Fibroblast of villous mesenchyme (primary cell): ENCODE measurements at places on chromosomes 2 and 18. TPM values are rescaled to one million over a fixed set of nuclear protein-coding genes. Genes with fewer than 3 reads are reported as not detected.

AQP12A gene
- total RNA-seq: not detected in 2 replicates

ZC3H6 gene
- total RNA-seq: 2.3 and 3.0 TPM in 2 replicates

UGT1A4 gene
- total RNA-seq: not detected in 2 replicates

EFEMP1 gene
- total RNA-seq: 22.9 and 65.1 TPM in 2 replicates

ADAM23 gene
- total RNA-seq: 7.7 and 9.5 TPM in 2 replicates

RAB31 gene
- total RNA-seq: 34.5 and 48.6 TPM in 2 replicates

PSTPIP2 gene
- 8.7 and 21.2 TPM in 2 replicates for total RNA-seq

CCDC93 gene
- total RNA-seq: 21.9 and 28.1 TPM in 2 replicates

SP5 gene
- total RNA-seq: not detected in 2 replicates

PTPRN gene
- total RNA-seq: 0.86 and 0.97 TPM in 2 replicates

LDLRAD4 gene
- total RNA-seq: 0.43 and 0.97 TPM in 2 replicates

TMEM87B gene
- 48.3 and 112 TPM in 2 replicates for total RNA-seq

RSAD2 gene
- 0.64 and 1.3 TPM in 2 replicates for total RNA-seq

NR4A2 gene
- total RNA-seq: 0.32 TPM in 1 of 2 replicates, not detected in the other

TTL gene
- total RNA-seq: 43.5 and 63.9 TPM in 2 replicates

ZNF638 gene
- 117 and 139 TPM in 2 replicates for total RNA-seq

C2orf72 gene
- total RNA-seq: not detected in 2 replicates

PSMA8 gene
- not detected in 2 replicates for total RNA-seq

RFX8 gene
- 0.97 and 1.7 TPM in 2 replicates for total RNA-seq

BMP10 gene
- total RNA-seq: not detected in 2 replicates

CBLN2 gene
- total RNA-seq: 1.7 and 30.9 TPM in 2 replicates

ASNSD1 gene
- total RNA-seq: 49.0 and 69.1 TPM in 2 replicates

HOXD1 gene
- under 0.01 and 0.32 TPM in 2 replicates for total RNA-seq

ASB18 gene
- total RNA-seq: not detected in 2 replicates
